ENCODE measurements at places on chromosomes 4 and X.

DNA sequence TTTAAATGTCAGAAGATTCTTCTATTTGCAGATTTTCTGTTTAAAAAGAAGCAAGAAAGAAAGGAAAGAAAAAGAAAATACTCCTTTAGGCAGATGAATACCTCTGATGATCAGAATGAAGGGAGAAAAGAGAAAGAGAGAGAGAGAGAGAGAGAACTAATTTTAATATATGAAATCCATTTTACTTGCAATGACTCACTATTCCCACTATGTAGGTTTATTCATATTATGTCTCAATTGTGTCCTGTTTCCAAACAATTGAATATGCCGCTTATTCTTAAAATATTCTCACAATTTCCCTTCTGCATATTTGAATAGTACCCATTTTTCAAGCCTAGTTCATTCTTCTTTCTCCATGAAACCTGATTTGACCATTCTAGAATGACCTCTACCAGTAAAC is 11.7 kb downstream of the MEPE start:
- peaks cover 7% of the 10 kb centered on the region for H3K4me1 ChIP-seq
- H3K4me3 ChIP-seq = no peak overlapping the region
- H3K27me3 ChIP-seq = peaks cover 10% of the 10 kb centered on the region
- H3K36me3 ChIP-seq = no peaks in the 10 kb centered on the region

DNA sequence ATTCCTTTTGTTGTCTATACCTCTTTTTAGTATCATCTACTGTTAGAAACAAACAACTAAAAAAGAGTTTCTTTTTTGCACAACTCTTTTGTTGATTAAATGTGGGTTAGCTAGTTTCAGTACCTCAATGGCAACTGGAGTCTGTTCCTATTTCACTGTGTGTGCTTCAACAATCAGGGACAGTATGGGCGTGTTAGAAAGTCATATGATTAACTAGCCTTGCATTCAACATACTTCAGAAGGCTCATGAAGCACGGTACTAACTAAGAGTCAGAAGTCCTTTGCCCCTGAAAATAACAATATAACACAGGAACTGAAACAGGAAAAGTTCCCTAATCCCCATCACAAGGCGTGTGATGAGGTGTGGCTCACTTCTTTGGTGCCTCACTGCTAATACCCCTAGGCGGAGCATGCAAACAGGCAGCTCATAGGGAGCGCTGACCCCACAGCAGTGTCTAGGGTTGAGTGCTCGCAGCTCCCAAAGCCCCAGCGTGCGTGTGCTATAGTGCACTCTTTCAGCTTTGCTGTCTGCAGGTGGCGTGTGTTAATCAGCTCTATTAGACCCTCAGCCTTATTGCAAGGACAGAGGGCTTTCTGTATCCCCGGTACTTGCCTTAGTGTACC is 203.1 kb upstream of the NDST3 start:
- H3K4me3 ChIP-seq = no peak overlapping the region
- H3K4me1 ChIP-seq = no peaks in the 10 kb centered on the region
- no peak for DNase-seq
- H3K36me3 ChIP-seq = no peaks in the 10 kb centered on the region

DNA sequence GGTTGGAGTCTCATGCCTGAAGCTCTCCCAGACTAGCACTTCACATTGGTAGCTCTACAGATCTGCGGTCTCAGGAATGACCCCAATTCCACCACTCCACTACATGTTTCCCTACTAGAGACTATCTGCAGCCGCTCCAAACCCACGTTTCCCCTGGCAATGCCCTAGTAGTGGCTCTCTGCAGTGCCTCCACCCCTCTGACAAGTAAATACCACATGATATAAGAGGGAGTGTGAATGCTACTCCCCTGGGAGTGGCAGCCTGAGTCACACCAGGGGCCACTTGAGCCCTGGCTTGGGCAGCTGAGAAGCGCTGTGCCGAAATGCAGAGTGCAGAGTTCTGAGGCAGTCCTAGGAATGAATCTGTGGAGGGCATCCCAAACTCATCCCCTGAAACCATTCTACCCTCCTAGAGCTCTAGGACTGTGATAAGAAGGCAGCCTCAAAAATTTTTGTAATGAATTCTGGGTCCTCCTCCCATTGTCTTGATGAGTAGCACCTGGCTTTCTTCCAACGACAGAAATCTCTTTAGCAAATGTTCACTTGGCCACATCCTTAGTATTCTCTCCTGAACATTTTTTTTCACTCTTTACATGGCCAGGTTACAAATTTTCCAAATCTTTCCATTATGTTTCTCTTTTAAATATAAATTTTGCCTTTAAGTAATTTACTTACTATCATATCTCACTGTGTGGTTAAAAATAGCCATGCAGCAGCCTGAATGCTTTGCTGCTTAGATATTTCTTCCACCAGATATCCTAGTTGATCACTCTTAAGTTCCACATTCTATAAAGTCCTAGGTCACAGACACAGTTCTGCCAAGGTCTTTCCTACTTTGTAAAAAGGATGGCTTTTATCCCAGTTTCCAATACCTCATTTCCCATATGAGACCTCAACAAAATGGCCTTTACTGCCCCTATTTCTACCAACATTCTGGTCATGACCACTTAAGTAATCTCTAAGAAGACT is 160.2 kb upstream of the CPEB2 start:
- no peaks in the 10 kb centered on the region for H3K27me3 ChIP-seq
- H3K27ac ChIP-seq = no peak overlapping the region
- H3K36me3 ChIP-seq = no peaks in the 10 kb centered on the region
- no peak for DNase-seq
- no peaks in the 10 kb centered on the region for H3K4me1 ChIP-seq

DNA sequence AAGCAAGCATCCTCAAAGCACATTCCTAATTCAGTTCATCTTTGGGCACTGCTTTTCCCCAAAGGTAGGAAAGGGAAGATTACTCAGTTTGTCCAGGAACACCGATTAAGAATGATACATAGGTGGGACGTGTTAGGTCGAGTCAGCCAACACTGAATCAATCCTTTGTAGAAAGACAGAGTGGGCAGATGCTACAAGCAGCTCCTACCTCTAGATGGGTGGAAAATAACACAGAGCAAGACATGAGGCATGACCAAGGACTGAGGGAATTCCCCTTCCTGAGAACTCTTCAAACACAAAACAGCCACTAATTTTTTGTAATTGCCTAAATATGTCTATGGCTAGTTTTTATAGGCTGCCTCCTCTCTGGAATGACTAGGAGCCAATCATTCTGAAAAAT is 331.7 kb downstream of the HNRNPD start:
- H3K4me1 ChIP-seq = peaks cover 10% of the 10 kb centered on the region
- no peak overlapping the region for H3K27ac ChIP-seq
- DNase-seq = no peak
- H3K27me3 ChIP-seq = peaks cover 83% of the 10 kb centered on the region
- no peaks in the 10 kb centered on the region for H3K36me3 ChIP-seq

- DNase-seq = no peak
- no peaks in the 10 kb centered on the region for H3K27me3 ChIP-seq
- peaks cover 11% of the 10 kb centered on the region for H3K4me1 ChIP-seq
- H3K36me3 ChIP-seq = no peaks in the 10 kb centered on the region
- H3K4me3 ChIP-seq = no peak overlapping the region
- H3K27ac ChIP-seq = no peak overlapping the region
These were observed 245.8 kb downstream of the ADAMTS3 start for GRCh38 chr4:72323227-72323626.

- no peak overlapping the region for H3K4me3 ChIP-seq
- H3K4me1 ChIP-seq = no peaks in the 10 kb centered on the region
- DNase-seq = no peak
- H3K36me3 ChIP-seq = no peaks in the 10 kb centered on the region
- no peak overlapping the region for H3K27ac ChIP-seq
- H3K27me3 ChIP-seq = no peaks in the 10 kb centered on the region
These were observed 302.5 kb downstream of the RAB28 start for GRCh38 chr4:13181681-13182080.

GRCh38 chr4:42515156-42515884 is 118.0 kb downstream of the SHISA3 start:
- H3K27me3 ChIP-seq = no peaks in the 10 kb centered on the region
- peaks cover 8% of the 10 kb centered on the region for H3K4me1 ChIP-seq
- no peak for DNase-seq
- no peaks in the 10 kb centered on the region for H3K36me3 ChIP-seq

DNA sequence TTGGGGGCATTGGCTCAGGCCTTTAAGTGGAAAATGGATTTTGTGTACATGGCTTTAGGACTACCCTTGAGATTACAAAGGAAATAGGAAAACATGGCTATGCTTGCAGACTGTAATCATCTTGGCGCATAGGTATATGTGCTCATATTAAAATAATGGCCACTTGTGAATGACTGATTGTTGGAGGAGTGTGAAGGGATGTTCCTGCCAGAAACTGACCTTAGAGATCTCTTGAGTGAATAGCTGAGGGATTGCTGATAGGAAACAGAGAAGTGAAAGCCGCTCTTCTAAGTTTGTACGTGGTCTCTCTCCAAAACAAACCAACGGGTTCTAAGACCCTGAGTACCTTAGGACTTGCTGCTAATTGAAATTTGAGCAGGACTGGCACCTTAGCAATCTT is 186.0 kb downstream of the MGST2 start:
- H3K4me3 ChIP-seq = no peak overlapping the region
- no peaks in the 10 kb centered on the region for H3K27me3 ChIP-seq
- peaks cover 28% of the 10 kb centered on the region for H3K4me1 ChIP-seq
- H3K27ac ChIP-seq = no peak overlapping the region
- no peaks in the 10 kb centered on the region for H3K36me3 ChIP-seq
- no peak for DNase-seq

- no peak overlapping the region for H3K27ac ChIP-seq
- H3K4me1 ChIP-seq = no peaks in the 10 kb centered on the region
- H3K27me3 ChIP-seq = no peaks in the 10 kb centered on the region
- no peak for DNase-seq
These were observed 36.2 kb downstream of the PAPSS1 start for GRCh38 chr4:107683873-107684272.

DNA sequence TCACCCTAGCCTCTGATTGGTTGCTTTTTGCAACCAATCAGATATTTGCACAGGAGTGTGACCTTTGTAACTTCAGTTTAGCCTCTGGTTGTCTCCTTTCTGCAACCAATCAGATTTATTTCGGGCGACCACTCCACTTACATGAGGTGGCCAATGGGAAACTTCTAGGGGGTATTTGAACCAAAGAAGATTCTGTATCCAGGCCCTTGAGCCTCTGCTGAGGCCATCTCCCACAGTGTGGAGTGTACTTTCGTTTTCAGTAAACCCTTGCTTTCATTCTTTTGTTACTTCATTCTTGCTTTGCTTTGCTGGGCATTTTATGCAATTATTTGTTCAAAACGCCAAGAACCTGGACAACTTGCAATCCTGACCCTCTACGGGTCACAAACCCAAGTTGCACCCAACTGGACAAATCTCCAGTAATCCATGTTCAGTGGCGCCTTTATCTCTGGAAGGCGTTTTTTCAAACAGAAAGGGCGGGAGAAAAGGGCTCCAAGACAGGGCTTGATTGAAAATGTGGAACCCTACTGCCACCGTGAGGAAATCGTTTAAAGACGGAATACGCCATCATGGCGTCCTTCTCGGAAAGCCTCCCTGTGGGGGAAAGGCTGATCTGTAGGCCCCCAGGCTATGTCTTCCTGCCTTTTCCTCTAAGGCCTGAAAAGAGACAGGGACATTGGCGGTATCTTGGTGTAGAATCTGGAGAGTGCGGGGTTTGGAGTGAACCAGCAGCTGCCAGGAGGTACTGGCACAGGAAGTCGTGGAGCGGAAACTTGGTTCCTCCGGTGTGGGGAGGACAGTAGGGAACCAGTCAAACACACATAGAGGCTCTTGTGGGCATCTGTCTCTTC is 184.6 kb downstream of the OR13H1 start:
- peaks cover 44% of the 10 kb centered on the region for H3K36me3 ChIP-seq
- no peak overlapping the region for H3K4me3 ChIP-seq
- H3K4me1 ChIP-seq = no peaks in the 10 kb centered on the region
- H3K27ac ChIP-seq = no peak overlapping the region
